ENCODE measurements at places on chromosomes 4 and X.

GRCh38 chrX:131828482-131828881 lies 194.6 kb upstream of the STK26 start:
- H3K36me3 ChIP-seq = no peaks in the 10 kb centered on the region
- no peaks in the 10 kb centered on the region for H3K27me3 ChIP-seq
- H3K4me3 ChIP-seq = no peak overlapping the region
- H3K4me1 ChIP-seq = no peaks in the 10 kb centered on the region

- no peak overlapping the region for H3K27ac ChIP-seq
- DNase-seq = no peak
- H3K36me3 ChIP-seq = no peaks in the 10 kb centered on the region
- no peaks in the 10 kb centered on the region for H3K4me1 ChIP-seq
- H3K27me3 ChIP-seq = no peaks in the 10 kb centered on the region
These were observed 131.4 kb downstream of the GBA3 start for GRCh38 chr4:22824091-22824490.

DNA sequence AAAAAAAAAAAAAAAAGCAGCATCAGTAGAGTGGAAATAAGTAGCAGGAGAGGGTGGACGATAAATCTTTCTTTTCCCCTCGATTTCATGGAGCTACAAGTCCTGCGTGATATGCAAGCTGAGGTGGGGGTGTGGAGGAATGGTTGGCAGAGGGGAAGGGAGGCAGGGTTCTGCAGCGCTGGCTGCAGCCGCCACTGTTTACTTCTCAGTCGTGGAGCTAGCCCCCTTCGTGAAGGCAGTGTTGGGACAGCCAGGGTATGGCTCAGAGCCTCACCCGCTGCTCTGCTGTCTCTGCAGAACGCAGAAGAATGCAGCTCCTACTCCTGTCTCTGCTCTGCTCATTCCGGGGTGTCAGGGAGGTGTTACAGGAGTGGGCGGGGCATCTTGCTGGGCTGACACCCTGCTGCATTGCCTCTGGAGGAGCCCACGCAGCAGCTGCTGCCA lies 140.6 kb downstream of the GPM6A start:
- H3K4me1 ChIP-seq = no peaks in the 10 kb centered on the region
- no peak overlapping the region for H3K4me3 ChIP-seq
- no peak overlapping the region for H3K27ac ChIP-seq
- DNase-seq = no peak
- H3K36me3 ChIP-seq = no peaks in the 10 kb centered on the region

DNA sequence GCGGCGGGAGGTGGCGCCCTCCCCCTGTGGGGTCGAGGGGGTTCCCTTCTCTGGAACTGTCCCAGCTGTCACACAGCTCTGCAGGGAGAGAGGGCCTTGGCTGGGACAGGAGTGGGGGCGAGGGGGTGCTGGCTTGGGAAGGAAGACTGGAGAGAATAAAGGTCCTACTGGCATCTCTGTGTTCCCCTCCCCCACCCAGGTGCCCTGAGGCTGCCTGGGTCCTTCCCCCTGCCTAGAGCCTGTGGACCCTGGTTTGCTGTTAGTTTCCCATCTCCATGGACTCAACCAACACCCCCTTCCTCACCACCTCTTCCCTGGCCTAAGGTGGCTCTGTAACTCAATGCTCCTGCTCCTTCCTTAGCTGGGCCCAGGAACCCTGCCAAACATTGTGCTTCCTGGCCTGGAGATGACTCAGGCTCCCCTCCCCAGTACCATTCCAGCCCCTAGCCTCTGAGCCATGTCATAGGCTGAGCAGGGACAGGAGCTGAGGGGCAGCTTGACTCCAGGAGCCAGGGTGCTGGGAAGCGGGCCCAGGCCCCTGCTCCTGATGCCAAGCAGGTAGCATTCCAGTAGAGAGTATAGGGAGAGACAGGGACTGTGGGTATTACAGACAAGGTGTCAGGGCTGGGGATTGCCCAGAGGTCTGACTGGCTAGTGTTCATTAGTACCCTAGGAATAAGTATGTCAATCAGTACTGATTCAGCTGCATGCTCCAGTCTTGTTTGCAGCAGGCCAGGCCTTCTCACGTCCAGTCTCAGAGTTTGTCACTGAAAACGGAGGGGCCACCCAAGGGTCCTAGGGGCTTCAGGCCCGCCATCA lies 100.7 kb downstream of the EFNB1 start:
- no peak overlapping the region for H3K27ac ChIP-seq
- H3K4me1 ChIP-seq = no peaks in the 10 kb centered on the region
- H3K36me3 ChIP-seq = no peaks in the 10 kb centered on the region
- no peak for DNase-seq
- H3K27me3 ChIP-seq = no peaks in the 10 kb centered on the region
- no peak overlapping the region for H3K4me3 ChIP-seq

DNA sequence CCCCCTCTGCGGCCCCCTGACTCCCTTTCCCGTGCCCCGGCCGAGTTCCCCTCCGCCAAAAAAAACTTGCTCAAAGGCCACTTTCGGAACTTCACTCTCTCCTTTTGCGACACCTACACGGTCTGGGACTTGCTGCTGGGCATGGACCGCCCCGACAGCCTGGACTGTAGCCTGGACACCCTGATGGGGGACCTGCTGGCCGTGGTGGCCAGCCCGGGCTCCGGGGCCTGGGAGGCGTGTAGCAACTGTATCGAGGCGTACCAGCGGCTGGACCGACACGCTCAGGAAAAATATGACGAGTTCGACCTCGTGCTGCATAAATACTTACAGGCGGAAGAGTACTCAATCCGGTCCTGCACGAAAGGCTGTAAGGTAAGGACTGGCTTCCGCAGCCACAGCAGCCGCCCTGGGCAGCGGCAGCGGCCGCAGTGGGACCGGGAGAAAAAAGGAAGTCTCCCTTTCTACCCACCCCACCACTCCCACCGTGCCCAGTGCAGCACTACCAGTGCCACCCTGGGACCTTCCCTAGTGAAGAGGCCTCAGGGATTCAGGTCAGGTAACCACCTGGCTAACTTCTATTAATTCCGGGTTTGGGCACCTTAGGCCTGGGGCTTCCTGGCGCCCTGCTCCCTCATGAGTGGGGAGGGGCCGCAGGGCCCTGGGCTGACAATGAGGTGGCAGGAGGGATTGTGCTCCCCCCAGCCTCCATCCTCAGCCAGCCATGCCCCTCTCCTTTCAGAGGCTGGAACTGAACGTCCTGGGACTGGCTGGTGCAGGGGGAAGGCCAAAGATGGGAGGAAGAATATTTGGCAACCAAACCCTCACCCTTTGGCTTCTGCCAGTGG lies 1.9 kb downstream of the NALF2 start:
- no peak overlapping the region for H3K4me3 ChIP-seq
- no peaks in the 10 kb centered on the region for H3K4me1 ChIP-seq
- no peak overlapping the region for H3K27ac ChIP-seq
- H3K27me3 ChIP-seq = peaks cover 4% of the 10 kb centered on the region

GRCh38 chr4:109810552-109811387 lies 4.8 kb upstream of the GAR1 start:
- H3K36me3 ChIP-seq = no peaks in the 10 kb centered on the region
- peaks cover 6% of the 10 kb centered on the region for H3K4me1 ChIP-seq
- H3K27me3 ChIP-seq = no peaks in the 10 kb centered on the region
- H3K27ac ChIP-seq = no peak overlapping the region
- H3K4me3 ChIP-seq = no peak overlapping the region

GRCh38 chr4:71415491-71415890 lies 76.7 kb downstream of the SLC4A4 start:
- no peak overlapping the region for H3K27ac ChIP-seq
- H3K4me1 ChIP-seq = no peaks in the 10 kb centered on the region
- H3K27me3 ChIP-seq = no peaks in the 10 kb centered on the region

DNA sequence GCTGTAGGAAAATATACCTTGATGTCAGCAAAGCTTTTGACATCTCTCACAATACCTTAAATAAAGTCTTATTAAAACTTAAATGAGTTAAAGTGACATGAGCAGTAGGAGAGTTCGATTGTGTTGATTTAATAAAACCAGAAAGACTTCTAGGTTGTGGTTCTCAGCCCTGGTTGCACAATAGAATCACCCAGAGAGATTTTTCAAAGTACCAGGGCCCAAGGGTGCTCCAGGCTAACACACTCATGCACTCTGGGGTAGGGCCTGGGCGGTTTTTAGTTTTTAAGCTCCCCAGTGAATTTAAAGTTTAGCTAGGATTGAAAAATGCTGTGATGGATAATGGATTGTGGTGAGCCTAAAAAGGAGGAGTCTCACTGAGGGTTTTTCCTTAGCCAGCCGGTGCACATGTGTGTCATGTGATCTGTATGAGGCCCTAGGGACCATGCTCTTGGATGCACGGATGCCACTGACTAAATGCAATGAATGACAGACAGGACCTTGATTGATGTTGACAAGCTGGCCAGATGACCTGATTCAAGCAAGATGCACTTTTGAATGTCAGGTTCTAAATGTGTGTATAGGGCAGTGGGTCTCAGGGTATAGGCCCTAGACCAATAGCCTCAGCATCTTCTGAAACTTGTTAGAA lies 185.0 kb downstream of the PTTG2 start:
- no peaks in the 10 kb centered on the region for H3K27me3 ChIP-seq
- DNase-seq = no peak
- no peak overlapping the region for H3K4me3 ChIP-seq

DNA sequence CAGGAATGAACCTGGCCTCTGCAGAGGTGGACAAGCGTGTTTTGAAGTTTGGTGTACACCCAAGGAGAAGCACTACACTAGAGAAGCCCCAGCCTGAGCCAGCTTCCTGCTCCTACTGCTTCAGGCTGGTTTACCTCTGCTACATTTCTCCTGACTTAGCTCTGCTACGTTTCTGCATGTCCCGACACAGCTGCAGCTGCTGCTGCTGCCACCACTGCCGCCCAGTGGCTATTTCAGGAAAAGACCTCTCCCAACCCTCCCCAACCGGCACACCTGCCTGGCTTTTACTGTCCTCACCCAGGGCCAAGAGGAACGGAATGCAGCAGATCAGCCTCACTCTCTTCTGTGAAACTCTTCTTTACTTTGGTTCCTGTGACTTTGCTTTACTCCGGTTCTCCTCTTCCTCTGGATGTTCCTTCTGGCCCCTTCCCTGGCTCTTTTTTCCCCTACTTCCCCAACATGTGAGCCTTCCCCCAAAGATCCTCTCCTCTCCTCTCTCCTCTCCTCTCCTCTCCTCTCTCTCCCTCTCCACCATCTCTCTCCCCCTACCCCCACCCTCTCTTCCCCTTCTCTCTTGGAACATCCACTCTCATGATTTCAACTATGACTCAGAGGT lies 3.1 kb upstream of the P2RY4 start:
- peak; percentile 4 for DNase-seq
- H3K4me1 ChIP-seq = no peaks in the 10 kb centered on the region
- H3K4me3 ChIP-seq = no peak overlapping the region
- no peak overlapping the region for H3K27ac ChIP-seq

GRCh38 chr4:87005690-87006425 lies 71.0 kb downstream of the AFF1 start:
- peak overlapping the region; percentile 96 for H3K4me3 ChIP-seq
- peak overlapping the region; percentile 95 for H3K27ac ChIP-seq
- no peaks in the 10 kb centered on the region for H3K27me3 ChIP-seq
- no peaks in the 10 kb centered on the region for H3K36me3 ChIP-seq
- H3K4me1 ChIP-seq = peaks cover 40% of the 10 kb centered on the region

DNA sequence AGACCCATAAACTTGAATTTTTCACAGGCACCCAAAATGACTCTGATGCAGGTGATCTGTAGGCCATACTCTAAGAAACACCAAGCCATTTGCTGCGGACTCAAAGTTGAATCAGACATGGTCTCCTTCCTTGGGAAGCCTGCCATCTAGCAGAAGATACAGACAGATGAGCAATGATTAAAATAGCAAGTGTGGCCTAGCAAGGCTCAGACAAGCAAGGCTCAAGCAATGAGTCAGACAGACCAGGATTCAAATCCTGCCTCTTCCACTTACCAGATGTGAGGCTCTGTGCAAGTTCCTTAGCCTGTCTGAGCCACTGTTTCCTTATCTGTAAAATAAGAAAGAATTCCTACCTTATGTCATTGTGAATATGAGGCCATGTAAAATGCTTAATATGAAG lies 2.3 kb downstream of the CCDC149 start:
- no peak overlapping the region for H3K27ac ChIP-seq
- no peak for DNase-seq
- H3K4me3 ChIP-seq = no peak overlapping the region
- H3K36me3 ChIP-seq = no peaks in the 10 kb centered on the region
- H3K27me3 ChIP-seq = peaks cover 17% of the 10 kb centered on the region

DNA sequence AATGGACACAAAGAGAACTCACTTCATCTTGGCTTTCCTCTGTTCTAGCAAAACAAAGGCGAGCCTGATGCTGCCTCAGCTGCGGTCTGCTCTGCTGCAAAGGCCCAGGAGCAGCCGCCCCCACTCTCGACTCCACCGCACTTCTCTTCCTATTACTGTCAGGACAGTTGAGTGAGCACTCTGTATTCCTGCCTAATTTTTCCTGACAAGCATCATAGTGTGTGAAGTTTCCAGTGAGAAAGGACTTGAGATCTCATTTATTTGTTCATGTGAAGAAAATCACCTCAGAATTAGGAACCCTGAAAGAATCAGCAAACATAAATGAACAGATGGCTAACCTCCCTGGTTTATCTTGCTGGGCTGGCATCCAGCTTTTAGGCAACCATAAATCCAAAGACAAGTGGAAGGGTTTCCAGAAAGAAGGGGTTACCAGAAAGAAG lies 15.6 kb downstream of the SCARB2 start:
- DNase-seq = no peak
- peaks cover 19% of the 10 kb centered on the region for H3K4me1 ChIP-seq

DNA sequence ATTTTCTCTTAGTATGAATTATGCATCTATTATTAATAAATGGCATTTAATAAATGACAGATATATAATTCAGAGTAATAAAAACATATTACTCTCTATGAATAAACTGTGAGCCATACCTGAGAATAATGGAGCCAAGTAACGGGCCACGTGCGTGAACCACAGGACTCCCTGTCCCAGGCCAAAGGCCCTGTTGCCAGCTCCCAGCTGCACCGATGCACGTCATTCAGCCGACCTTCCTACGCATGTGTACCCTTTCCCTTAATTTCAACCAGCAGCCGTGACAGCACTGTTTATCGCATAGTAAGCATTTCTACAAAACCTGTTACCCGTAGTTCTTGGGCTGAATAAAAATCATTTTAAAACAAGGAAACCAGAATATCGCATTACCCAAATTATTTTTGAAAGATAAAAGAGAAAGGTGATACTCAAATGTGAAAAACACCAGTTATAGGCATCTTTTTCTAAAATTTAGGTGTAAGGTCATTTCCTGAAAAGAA lies 827.2 kb upstream of the FRG1 start:
- no peaks in the 10 kb centered on the region for H3K4me1 ChIP-seq
- no peak for DNase-seq
- no peaks in the 10 kb centered on the region for H3K36me3 ChIP-seq
- no peak overlapping the region for H3K4me3 ChIP-seq
- no peak overlapping the region for H3K27ac ChIP-seq

All from CD4-positive, CD25-positive, alpha-beta regulatory T cell (primary cell).